ENCODE measurements at places on chromosomes 2 and 18.

- no peak for DNase-seq
These were observed 143.5 kb downstream of the CELF4 start for GRCh38 chr18:37422116-37422515.

GRCh38 chr2:19538411-19538963, 180.1 kb upstream of the OSR1 start:
- no peak for DNase-seq

- no peak for DNase-seq
These were observed 69.6 kb downstream of the MAPRE2 start for GRCh38 chr18:35110554-35111485.

- no peak for DNase-seq
These were observed 85.7 kb upstream of the UNC80 start for GRCh38 chr2:209685963-209686362.

DNA sequence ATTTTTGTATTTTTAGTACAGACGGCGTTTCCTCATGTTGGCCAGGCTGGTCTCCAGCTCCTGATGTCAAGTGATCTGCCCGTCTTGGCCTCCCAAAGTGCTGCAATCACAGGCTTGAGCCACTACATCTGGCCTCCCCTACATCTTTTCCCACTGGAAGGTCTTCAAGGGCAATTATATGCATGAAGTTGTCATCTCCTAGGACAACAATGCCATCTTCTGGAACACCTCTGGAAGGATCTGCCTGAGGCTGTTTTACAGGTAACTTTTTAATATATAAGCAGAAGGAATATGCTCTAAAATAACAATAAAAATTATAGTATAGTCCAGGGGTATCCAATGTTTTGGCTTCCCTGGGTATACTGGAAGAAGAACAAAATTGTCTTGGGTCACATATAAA, 321.4 kb downstream of the AFF3 start:
- no peak for DNase-seq

DNA sequence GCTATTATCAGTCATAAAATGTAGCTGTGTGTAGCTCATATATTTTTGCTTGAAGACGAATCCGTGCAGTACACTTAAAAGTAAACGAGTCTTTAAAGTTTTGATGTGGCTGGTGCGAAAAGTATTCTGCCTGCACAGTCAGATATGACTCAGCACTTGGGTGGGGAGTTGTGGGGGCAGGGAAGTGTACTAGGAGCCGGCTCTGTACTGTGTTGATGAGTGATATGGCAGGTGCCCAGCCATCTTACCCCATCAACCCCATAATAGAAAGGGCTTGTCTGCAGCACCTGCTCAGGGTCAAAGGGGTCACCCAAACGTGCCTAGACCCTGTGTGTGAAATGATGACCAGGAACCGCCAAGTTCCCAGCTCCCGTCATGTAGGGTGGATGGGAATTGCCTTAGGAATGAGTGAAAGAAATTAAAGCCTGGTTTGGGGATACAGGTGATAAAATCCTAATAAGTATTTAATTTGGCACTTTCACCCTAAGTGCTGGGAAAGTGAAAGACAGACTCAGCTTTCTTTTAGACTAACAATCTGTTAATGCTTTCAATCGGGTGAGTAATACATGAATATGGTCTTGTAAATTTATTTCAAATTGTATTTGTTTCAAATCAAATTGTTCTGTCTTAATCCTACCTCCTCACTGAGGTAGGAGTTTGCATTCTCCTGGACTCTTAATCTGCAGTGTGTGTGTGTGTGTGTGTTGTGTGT, 48.0 kb downstream of the BCL2L11 start:
- peak; percentile 61 for DNase-seq

GRCh38 chr2:10444463-10444862, 3.7 kb downstream of the ODC1 start:
- no peak for DNase-seq

GRCh38 chr2:27123302-27124150, at the start of gene ABHD1:
TSS of gene ABHD1 (plus strand) at chr2:27123815. CDS start at chr2:27123949, 134 bp downstream.
- peak; percentile 49 for DNase-seq

GRCh38 chr18:24731981-24732380, 271.5 kb downstream of the HRH4 start:
- DNase-seq = no peak

DNA sequence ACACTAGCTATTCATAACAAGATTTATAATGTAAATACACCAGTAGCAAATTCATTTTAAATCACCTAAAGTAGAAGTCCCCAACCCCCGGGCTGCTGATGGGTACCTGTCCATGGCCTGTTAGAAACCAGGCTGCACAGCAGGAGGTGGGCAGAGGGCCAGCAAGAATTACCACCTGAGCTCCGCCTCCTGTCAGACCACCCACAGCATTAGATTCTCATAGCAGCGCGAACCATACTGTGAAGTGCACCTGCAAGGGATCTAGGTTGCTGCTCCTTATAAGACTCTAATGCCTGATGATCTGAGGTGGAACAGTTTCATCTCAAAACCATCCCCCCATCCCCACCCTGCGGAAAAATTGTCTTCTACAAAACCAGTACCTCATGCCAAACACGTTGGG, 71.3 kb downstream of the KANSL1L start:
- DNase-seq = no peak

DNA sequence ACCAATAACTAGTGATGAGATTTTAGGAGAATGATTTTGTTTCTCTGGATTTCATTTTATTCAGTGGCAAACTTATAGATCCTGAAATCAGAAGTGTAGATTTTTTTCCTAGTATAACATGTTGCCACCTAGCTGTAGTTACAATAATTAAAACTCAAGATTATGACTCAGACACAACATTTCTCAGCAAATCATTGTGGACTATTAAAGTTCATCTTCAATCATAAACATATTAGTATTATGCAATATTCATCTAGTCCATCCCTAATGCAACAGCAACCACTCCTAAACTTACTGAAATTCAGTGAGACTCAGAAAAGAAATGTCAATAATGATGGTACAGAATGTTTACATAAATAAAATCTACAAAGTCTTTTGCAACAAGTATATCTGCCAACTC, 51.3 kb downstream of the USP34 start:
- peak; percentile 27 for DNase-seq

GRCh38 chr18:189254-189653, 30.9 kb downstream of the USP14 start:
- DNase-seq = no peak

GRCh38 chr2:175626796-175627195, 375.3 kb downstream of the LNPK start:
- no peak for DNase-seq

DNA sequence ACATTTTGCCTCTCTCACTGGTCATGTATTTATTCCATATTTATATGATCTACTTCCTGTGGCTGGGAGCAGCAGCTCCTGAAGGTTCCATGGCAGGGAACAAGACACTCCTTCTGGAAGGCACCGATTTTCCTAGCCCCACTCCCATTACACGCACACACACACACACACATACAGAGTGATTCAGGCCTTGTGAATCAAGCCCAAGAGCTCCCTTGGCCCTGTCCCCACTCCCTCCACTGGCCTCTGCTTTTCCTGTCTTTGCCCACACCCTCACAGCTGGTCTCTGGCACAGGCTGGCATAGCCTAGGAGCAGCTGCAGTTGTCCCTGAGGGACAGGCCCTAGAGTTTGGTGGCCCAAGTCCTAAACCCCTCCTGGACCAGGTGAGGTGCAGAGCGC, 201.7 kb downstream of the NAPG start:
- DNase-seq = no peak

DNA sequence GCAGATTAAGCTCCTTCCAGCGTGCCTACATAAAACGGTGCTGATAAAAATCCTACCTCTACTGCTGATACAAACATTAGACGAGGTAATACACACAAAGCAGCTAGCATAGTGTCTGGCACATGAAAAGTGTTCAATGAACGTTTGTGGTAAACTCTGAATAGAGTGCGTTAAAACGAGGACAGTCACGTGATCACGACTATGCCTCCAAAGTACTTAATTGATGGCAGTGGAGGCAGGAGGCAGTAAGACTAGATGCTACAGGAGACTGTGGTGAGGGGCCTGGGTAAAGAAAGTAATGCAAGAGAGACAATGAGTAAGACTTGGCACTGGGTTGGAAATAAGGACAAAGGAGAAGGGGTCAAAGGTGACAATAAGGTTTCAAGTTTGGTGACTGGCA, 32.1 kb upstream of the LHCGR start:
- DNase-seq = no peak

DNA sequence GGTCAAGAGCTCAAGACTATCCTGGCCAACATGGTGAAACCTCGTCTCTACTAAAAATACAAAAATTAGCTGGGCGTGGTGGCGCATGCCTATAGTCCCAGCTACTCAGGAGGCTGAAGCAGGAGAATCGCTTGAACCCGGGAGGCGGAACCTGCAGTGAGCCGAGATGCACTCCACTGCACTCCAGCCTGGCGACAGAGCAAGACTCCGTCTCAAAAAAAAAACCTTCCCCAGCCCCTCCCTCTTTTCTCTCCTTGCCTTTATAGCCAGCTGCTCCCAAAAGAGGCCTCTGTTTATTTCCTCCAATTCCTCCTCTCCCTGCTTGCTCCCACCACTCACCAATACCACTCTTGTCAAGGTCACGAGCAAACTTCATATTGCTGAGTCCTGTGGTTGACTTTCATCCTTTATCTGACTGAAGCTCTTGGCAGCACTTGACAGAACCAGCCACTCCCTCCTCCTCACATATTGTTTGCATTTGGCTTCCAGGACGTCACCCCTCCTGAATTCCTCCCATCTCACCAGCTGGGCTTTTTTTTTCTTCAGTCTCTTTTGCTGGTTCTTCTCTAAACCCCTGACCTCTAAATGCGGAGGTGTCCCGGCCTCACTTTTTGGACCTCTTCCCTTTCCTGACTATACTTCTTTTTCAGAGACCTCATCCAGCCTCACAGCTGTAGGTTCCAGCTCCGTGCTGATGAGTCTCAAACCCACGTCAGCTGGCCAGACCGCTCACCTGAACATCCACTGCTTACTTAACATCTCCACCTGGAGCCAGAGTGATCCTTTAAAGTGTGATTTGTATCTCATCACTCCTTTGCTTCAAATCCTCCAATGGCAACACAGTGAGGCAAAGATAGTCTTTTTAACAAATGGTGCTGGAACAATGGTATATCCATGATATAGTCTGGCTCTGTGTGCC, 84.6 kb upstream of the CAB39 start:
- DNase-seq = peak; percentile 26

DNA sequence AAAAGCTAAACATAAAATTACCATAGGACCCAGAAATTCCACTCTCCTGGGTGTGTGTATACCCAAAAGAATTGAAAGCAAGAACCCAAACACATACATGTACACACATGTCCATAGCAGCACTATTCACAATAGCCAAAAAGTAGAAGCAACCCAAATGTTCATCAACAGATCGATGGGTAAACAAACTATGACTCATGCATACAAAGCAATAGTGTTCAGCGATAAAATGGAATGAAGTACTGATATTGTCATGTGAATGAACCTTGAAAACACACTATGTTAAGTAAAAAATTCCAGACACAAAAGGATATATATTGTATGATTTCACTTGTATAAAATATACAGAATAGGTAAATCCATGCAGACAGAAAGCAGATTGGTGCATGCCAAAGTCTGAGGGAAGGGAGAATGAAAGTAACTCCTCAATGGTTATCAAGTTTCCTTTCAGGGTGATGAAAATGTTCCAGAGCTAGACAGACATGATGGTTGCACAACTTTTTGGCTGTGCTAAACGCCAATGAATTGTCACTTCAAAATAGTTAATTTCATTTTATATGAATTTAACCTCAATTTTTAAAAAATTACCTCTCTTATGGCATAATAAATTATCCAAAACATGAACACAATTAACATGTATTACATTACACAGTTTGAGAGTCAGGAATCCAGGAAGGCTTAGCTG, 35.5 kb downstream of the GKN2 start:
- DNase-seq = no peak

- DNase-seq = peak; percentile 47
These were observed 156.0 kb downstream of the TGIF1 start for GRCh38 chr18:3605954-3606443.

GRCh38 chr2:95296880-95297487, at the start of gene KCNIP3:
TSS of gene KCNIP3 (plus strand) at chr2:95297347. CDS start at chr2:95297439, 92 bp downstream.
- DNase-seq = peak; percentile 49

DNA sequence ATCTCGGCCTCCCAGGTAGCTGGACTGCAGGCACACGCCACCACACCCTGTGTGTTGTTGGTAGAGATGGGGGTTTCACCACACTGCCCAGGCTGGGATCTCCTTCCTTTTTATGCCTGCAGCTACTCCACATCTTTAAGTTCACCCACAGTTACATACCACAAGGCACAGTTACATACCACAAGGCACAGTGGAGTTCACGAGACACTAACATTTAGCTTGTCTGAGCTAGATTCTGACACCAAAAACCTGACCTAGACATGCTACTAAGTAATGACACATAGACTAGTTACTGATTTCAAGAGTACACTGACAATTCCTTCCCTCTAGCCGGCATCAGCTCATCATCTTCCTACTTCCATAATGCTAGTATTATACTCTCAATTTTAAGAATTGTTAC, 4.3 kb downstream of the POLR2D start:
- DNase-seq = no peak

GRCh38 chr2:173456960-173457359, 102.3 kb downstream of the CDCA7 start:
- DNase-seq = no peak

DNA sequence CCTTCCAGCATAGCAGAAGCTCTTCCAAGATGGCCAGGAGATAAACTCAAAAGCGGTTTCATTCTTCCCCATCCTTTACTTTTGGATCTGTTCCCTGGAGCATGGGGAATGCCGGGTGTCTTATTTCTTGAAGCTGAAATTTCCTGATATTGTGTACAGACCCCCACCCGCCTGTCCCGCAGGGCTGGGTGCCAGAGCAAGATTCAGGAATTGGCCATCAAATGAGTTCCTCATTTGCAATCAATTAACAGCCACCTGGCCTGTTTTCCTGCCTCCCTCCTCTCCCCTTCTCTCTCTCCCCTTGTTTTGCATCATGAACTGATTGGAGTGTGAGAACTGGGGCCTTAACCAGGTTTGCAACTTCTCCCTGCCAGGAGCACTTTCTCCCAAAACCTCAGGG, 202.1 kb downstream of the SH3RF3 start:
- DNase-seq = no peak

DNA sequence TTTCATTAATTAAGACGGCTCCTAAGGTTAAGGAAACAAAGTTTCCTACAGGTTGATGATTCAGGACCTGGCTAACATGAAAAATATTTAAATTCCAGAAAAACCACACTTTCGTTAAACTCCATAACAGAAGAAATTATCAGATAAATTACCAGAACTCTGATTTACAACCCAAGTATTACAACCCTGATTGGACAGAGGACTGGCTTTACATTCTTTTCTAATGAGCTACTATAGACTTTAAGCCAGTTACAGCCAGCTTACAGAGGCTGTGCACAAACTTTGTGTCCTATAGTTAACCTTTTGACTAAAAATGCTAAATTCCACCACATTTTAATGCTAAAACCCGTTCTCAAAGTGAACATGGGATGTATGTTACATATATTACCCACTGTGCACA, 458.6 kb downstream of the KCNJ3 start:
- DNase-seq = no peak

DNA sequence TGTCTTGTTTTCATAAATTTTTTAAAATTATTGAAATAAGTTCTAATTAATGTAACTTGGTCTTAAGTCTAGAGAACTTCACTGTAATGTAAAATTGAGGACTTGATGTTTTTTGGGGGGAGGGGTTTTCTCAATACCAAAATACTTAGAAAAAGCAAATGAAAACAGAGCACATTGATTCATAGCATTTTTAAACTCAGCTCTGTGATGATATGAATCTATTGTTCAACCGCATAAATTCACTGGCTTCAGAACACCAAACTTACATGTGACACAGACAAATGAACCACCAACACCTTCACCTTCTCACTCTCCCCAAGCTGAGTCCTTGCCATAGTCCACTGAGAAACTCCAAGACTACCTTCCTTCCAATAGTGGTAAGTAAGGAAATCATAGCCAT, 108.2 kb downstream of the ZNF521 start:
- no peak for DNase-seq

GRCh38 chr2:230974096-230974913, 21.6 kb upstream of the SPATA3 start:
- no peak for DNase-seq
